Activated CD8-positive, alpha-beta memory T cell treated with anti-CD3 and anti-CD28 coated beads, Interleukin-2, amount 50 U/mL, for 4 hours (primary cell): ENCODE measurements at places on chromosomes 2 and 18.
A peak's percentile ranks its signal among the peaks of the same experiment; 100 is the strongest.

DNA sequence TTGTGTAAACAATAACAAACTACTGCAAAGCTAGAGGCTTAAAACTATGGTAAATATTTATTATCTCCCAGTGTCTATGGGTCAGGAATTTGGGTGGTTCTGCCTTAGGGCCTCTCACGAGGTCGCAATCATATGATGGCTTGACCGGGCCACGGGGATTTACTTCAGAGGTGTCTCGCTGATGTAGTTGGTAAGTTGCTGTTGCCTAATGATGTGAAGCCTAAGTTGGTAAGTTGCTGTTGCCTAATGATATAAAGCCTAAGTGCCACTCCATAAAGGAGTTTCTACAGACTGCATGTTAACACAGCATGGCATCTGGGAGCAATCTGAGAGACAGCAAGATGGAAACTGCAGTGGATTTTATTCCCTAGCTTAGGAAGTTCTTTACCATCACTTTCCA is 35.8 kb downstream of the FMNL2 start:
- DNase-seq: no peak

DNA sequence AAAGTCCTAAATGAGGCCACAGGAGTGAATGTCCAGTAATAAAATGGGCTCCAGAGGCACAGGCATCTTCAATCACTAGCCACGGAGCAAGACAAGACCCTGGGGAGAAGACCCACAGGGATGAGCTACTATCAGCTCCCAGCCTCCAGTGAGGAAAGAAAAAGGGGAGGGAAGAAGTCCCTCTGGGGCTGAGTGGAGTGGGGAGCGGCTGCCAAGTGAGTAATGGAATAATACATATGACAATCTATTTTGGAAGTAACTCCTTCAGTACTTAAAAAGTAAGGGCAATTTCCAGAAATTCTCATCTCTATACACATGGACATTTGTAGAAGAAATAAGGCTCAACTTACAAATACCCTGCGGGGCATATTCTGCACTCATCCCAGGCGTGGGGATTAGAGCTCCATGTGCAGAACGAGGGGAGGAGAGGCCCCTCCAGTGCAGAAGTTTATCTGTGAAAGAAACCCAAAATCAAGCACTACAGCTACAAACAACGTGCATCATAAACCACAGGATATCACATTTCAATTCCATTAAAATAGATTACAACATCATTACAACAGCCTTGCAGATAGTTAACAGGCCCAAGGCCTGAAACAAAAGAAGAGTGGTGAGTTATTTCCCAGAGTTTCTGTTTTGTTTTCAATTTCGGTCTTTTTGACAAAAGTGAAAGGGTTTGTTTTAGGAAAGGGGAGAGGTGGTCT is 84.9 kb downstream of the BCL11A start:
- no peak for DNase-seq

DNA sequence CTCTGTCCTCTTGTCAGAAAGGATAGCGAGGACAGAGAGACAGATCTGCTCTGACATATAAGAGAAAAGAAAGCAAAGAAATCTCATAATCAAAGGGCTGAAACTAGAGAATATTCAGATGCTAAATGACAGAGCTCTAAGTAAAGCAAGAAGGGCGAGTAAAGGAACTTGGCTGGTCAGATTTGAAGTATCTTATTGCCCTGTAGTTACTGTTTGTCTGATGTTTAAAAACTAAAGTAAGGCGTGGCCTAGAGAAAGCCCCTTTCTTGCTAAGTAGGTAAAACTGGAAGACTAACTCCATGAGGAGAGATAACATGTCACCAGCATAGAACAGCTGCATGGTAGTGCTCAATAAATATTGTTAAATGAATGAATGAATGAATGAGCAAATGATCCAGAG is 70.0 kb downstream of the CRACDL start:
- no peak for DNase-seq

- DNase-seq: no peak
These were observed 30.1 kb upstream of the PID1 start for GRCh38 chr2:229301237-229301636.

- DNase-seq: no peak
These were observed 610.5 kb upstream of the FANCL start for GRCh38 chr2:58851598-58851997.

DNA sequence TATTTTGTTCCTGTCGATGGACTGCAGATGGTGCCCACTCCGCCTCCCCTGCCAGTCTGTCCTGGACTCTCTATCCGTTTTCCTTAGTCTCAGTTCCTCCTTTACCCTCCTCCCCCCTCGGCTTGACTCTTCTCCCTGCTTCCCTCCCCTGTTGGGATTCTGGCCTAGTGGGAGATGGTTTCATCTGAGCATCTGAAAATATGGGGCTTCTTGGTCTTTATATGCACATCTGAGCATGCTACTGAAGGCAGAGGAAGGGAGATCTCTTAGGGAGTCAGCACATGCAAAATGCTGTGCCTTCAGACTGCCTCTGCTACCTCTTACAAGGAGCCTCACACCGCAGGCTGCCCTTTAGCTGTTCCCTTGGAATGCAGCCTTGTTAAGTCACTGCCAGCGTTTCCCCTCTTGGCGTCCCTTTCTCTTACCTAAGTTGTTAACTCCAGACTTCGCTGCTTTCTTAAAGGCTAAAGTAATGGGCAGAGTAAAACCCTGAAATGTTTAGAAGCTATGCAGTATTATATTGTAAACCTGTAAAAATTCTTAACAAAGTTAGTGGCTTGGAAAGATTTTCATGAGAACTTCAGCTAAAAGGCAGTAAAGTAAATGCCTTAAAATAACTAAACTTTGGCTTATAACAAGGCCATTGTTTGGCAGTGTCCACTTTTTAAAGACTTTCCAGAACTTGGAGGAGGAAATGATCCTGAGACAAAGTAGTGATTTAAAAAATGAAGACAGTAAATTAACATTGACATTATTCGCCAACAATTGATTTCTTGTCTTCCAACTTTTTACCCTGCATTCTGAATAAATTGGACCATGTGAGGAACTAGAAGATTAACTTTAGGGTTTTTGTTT is 49.8 kb downstream of the LDLRAD4 start:
- DNase-seq: no peak

DNA sequence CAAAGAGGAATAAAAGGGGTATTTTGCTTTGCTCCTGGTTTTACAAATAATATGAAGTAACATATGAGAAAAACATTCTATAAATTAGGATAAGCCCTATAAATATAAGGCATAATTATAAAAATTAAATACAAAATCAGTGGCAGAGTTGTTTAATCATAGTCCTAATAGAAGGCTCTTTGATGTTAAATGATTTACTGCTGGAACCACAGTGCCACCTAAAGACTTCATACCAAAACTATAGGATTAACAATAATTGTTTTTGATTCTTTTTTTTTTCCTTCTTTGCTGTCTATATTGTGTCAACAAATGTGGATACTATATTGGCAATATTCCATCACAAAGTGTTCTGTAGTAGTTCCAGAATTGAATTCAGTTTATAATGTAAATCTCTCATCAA is 837.7 kb upstream of the SLC39A10 start:
- DNase-seq: no peak

GRCh38 chr18:67634631-67635338 is 118.3 kb upstream of the DSEL start:
- DNase-seq: no peak

DNA sequence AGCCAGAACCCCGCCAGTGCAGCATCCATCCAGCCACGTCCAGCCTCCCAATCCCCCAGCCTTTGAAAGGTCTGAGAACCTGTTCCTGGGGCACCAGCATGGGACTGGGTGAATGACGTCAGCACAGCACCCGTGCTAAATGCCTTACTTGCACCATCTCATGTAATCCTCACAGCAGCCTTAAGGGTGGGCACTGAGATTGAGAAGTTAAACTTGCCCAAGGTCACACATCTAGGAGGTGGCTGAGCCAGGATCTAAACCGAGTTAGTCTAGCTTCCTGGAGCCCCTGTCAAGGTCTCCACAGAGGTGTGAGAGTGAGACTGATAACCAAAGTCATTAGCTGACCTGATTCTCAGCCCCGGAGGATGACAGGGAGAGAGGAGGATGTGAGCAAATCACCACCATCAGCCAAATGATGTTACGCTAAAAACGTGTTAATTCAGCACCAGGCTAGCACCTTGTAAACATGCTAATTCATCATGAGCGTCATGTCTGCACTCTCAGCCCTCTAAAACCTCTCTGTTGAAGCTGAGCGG is 4.6 kb downstream of the CD8A start:
- peak; percentile 63 for DNase-seq

DNA sequence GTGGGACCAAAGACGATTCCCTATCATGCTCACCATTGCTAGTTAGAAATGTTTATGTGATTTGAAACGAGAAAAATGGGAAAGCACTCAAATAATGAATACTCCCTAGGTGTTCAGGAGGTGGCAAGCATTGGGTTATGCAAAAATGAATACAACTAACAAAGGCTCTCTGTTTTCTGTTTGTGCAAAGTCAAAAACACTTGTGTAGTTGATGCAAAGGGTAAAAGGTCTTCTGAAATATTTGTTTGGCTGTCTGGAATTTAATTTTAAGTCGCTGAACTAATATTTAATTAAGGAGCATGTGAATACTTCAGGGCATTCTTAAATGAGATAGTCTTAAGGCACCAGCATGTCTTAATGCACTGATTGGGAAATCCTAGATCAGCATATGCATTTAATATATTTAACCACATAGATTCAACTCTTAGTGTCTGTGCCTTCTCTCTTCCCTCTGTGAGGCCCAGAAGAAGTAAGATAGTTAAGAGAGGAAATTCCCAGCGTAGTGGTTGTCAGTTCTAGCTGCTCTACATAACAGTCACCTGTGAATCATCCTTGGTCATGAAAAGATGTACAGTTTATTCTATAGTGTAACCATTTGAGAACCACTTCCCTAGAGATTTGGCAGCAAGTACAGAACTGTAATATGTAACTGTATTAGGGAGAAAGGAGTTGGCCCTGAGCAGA is 111.9 kb downstream of the EPC2 start:
- DNase-seq: no peak

- DNase-seq: no peak
These were observed 14.4 kb upstream of the SMIM21 start for GRCh38 chr18:75441896-75442295.

DNA sequence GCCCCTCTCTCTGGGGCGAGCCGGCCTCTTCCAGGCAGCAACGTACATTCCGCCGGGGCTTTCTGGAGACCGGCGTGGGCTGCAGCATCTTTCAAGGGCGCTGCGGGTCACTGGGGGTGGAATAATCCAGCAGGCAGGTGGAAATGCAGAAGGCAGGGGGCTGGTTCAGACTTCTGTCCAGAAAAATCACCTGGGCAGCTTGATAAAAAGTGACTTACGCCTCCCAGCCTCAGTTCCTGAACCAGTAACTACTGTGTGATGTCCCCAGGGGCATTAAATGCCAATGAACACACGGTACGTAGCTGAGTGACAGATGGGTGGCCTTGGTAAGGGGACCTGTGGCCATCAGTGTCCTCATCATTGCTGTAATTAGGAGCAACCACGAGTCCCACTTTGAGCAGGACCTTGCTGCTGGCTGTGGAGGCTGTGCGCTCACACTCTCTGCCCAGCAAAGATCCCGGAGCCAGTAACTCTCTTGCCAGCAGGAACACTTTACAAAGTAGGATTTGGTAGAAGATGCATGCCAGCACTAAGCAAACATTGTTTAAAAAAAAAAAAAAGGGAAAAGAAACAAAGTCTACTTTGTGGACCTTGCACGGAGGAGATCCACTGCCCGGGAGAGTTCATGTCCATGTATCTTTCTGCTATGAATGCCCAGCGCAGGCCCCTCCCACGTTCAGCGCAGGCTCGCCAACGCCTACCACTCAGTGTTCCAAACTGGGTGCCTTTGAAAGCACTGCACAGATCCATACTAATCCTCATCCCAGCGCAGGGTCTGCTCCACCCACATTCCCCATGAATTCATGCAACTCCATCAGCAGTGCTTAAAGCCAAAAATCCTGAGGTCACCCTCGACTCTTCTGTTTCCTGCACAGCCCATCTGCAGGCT is 177.3 kb downstream of the HDAC4 start:
- DNase-seq: no peak

DNA sequence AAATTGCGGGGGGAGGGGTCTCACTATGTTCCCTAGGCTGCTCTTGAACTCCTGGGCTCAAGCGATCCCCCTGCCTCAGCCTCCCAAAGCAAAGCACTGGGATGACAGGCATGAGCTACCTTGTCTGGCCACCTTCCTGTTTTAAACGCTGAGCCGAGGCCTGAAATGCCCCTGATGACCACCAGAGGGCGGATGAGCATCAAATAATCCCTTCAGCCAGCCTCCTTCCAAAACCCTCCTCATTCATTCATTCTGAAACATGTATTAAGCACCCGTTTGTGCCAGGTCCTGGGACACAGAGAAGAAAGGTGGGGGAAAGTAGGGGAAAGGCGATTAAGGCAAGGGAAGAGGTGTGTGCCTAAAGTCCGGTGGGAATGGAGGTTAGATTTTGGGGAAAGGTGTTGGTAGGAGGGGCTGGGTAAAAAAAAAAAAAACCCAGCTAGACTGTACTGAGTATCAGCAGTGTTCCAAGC is 30.7 kb upstream of the PTMA start:
- peak; percentile 83 for DNase-seq

DNA sequence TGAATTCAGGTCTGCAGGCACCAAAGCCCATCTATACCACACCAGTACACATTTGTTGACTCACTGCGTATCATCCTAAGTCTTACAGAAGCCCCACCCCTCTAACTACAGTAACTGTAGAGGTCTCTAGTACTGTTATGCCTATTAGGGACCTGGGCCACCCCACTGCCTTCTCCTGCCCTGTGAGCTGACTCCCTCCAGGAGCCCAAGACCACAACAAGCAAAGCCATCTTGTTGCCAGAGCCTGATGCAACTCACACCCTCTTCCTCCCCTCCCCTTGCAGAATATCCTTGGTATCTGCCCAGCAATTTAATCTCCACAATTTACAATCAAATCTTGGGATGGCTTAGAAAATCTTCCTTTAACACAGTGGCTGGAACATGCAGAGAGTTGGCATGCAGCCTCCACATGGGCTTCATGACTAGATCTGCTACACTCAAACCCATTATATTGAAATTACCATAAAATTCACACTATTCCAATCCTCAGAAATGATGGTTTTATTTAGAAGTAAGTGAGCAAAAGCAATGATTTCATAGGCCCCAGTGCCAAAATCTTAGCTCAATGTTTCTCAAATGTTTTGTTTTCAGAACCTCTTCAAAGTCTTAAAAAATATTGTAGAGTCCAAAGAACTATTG is 17.7 kb upstream of the CYP1B1 start:
- no peak for DNase-seq

DNA sequence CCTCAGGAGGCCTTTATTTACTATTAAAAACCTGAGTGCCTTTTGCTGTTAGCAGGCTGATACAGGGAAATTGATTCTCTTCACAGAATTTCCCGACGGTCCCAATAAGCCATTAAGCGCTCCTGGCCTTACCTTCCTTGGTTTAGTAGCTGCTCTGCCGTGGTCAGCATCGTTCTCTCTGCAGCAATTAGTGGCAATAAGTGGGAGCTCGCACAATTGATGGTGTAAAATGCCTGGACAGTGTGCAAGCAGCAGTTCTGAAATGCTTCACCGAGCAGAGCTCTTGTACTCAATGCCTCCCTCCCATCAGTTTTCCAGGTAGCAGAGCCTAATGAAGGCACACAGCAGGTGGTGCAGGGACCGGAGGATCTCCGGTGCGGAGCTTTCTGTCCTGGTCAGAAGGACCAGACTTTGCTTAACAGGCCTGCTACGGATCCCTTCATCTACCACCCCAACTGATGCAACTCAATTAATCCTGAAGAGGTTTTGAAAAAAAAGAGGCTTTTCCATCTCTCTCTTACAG is 1.1 kb upstream of the LINC00305 start:
- DNase-seq: no peak

- no peak for DNase-seq
These were observed 323.7 kb downstream of the LPIN1 start for GRCh38 chr2:12070153-12070552.
